M059J (cell line): ENCODE measurements at places on chromosomes 12 and 14.

GRCh38 chr12:116060764-116061163 is 216.7 kb downstream of the MED13L start:
- peak; percentile 26 for DNase-seq

DNA sequence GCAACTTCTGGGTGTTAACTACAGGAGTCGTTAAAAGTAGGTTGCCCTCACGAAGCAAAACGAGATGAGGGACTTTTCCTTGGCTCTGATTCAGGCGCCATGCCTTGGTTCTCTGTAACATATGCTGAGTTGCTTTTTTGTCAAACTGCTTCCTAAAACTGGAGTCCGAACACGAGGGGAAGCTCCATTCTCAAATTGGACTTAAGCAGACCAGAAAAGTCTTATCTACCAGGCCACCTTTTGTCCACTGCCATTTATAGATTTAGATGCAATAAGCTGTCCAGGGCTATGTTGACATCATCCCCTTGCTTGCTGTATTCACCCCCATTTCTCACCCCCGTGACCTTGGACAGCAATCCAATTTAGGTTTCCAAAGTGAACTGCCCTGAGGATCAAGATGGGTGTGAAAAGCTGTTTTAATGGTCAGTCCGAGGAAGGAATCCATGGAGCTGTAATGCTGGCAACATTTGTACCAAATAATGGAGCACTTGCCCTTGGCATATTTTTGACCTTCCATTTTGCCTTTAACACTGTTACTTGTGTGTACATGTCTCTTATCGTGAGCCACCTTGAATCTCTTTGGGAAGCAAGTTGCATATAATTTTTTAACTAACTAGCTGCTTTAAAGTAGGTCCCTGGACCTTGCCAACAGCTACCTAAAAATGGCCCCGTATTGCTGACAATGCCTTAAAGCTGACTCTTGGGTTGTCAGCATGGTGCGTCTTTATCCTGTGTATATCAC is 298.1 kb downstream of the EGLN3 start:
- no peak for DNase-seq

DNA sequence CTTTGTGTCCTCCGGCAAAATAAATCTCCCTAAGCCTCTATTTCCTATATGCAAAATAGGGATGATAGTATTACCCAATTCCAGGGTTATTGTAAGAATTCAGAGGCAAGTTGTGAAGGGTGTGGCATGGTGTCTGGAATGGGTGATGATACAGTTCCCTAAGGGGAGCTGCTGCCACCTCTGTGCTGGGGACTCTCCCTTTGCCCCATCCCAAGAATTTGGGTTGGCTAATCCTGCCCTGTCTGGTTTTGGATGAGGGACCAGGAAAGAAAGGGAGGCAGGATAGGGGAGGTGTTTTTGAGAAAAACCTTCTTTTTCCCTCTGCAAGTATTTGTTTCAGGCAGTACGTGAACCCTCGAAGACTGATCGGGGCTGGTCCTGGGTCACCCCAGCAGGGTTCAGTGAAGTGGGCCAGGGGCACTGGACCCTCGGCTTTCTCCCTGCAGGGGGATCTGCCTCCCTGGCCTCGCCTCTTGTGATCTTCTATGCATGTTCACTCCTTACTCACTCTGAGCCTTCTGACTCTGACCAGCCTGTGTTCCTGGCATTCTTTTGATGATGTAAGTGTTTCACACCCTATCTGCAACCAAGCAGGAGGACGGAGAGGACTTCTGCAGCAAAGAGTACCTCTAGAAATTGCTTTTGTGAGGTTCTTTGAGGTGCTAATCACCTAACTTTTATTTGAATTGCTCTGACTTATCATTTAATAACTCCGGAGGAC is 60.8 kb downstream of the RASSF3 start:
- DNase-seq = no peak

DNA sequence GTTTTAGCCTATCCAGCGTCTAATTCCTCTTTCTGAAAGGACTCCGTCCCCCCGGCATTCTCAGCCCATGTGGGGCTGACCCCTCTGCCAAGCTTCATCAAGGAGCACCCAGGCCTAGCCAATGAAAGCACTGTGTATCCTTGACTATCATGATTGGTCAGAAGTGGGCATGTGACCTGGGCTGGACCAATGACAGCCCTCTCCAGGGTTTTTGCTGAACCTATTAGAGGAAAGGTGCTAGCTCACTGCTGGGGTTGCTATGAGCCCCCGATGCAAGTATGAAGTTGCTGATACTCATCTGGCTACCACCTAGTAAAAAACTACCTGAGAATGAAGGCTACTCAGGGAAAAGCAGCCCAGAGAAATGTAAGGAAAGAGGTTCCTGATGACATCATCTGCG is 68.1 kb downstream of the LRRC74A start:
- peak; percentile 26 for DNase-seq

DNA sequence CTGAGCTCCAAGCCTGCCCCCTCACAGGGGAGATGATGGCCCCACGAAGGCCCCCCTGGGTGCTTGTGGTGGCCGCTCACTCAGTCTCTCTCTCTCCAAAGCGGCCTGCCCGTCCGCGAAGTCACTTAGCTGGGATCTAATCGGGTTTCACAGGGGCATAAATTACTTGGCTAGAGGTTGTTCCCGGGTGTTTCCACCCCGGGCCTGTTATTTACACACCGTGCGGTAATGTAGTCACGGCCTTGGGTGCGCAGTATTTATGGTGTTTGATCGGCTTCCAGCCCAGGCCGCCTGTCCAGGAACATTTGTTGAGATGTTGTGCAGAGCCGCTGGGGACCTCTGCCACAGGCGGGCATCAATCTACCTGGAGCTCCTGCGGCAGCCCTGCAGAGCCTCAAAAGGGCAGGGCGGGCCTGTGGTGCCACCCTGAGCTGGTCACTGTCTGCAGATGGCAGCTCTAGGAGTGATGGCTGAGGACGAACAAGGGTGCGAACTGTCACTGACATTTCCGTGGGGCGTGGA is 91.2 kb downstream of the KIF26A start:
- no peak for DNase-seq

DNA sequence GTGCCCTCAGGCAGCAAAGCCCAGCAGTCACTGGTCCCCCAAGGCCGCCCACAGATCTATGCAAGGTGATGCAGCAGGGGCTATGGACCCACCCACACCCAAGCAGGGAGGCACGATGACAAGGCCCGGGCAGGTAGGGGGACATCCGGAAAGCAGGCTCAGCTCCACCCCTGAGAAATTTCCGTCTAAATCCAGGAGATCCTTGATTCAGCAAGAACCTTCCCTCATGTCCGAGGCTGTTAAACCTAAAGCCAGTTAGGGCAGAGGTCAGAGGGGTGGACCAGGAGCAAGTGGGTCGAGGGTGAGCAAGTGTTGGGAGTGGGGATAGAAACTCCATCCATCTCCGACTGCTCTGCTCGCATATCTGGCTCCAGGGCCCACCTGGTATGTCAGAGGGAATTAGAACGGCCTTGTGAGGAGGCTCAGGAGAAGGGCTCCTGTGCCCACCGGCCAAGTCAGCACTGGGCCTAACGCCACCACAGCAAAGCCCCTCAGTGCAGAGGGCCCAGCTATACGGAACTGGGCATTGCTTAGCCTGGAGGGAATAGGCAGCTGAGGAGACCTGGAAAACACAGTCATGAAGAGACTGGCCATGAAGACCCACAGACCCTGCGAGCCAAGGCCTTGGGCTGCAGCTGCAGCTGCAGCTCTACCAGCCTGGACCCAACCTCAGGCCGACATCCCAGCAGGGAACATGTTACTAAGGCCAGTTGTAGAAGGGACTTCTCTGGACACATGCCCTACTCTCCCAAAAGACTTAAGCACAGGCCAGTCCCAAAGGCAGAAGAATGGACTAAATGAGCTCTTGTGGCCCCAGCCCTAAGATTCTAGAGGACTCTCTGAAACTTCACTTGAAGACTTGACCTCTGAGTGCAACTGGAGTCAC is 34.3 kb downstream of the DAD1 start:
- DNase-seq = no peak

DNA sequence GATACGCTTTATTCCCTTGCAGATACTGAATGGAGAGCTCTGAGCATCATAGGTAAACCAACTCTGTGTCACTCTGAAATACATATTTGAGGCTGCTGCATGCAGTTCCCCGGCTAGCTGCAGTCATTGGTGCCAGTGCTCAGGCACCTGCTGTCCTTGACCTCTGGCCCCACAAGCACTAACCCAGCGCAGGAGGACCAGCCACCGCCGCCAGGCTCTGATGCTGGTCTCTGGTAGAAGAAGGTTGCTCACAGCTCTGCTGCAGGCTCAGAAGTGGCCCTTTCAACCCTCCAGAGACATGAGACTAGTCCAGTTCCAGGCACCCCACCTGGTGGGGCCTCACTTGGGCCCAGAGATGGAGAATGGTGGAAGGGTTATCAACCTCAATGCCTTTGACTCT is 34.5 kb upstream of the PTPRB start:
- DNase-seq = no peak

- DNase-seq = no peak
Measured at GRCh38 chr12:79884401-79885006, 50.4 kb downstream of the PPP1R12A start.

GRCh38 chr12:101764051-101764792 is 25.0 kb upstream of the SYCP3 start:
- DNase-seq = no peak

GRCh38 chr14:75254901-75255584 is 23.6 kb upstream of the FOS start:
- DNase-seq = no peak

- no peak for DNase-seq
Measured at GRCh38 chr14:50423529-50423928, 26.8 kb upstream of the CDKL1 start.

GRCh38 chr14:68710776-68711175 is 82.1 kb downstream of the ZFP36L1 start:
- no peak for DNase-seq

DNA sequence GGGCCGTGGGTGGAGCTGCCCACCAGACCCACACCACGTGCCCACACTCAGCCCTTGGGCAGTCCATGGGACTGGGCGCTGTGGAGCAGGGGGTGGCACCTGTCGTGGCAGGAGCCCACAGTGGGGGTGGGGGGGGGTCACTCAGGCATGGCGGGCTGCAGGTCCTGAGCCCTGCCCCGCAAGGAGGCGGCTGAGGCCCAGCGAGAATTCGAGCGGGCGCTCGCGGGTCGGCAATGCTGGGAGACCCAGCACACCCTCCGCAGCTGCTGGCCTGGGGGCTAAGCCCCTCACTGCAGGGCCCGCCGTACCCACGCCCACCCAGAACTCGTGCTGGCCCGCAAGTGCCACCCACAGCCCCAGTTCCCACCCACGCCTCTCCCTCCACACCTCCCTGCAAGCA is 132.6 kb upstream of the GARIN2 start:
- no peak for DNase-seq

DNA sequence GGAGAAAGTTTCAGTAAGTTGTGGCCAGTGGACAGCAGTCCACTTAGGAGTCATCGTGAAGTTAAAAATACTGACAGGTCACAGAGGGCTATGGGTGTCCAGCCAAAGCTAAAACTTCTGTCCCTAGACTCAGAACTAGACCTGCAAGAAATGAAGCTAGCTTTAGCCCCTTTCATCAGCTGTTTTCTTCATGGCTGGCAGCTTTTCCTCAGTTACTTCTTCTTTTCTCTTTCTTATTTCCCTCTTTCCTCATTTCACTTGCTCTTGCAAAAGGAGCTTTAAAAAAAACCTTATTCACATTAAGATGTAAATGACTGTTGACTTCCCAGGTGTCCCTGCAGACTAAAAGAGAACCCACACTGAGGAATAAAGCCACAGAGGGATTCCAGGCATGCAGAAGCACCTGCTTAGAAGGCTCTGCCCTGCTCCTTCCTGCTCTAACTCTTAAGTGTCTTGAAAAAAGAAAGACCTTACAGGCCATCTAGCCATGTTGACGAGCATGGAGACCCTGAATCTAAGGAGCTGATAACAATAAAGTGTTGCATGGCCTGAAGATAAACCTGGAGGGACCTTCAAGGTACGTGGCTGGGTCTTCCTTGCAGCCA is 69.7 kb upstream of the CCND2 start:
- no peak for DNase-seq
